Epithelial cell of alveolus of lung (primary cell): ENCODE measurements at places on chromosomes 2 and 18. TPM values are rescaled to one million over a fixed set of nuclear protein-coding genes. Genes with fewer than 3 reads are reported as not detected.

The RAB6C gene
- under 0.01 TPM in 1 of 2 replicates, not detected in the other for total RNA-seq

The SERPINB13 gene
- not detected in 2 replicates for total RNA-seq

The MTCL1 gene
- 13.4 and 15.1 TPM in 2 replicates for total RNA-seq

The HOXD13 gene
- total RNA-seq: not detected in 2 replicates

The CCDC148 gene
- total RNA-seq: under 0.01 TPM in 1 of 2 replicates, not detected in the other

The CRIM1 gene
- 30.4 and 125 TPM in 2 replicates for total RNA-seq

The CENPA gene
- 7.7 and 18.0 TPM in 2 replicates for total RNA-seq
